NCI-H460 (cell line): ENCODE measurements at places on chromosomes 1 and 21. TPM values are rescaled to one million over a fixed set of nuclear protein-coding genes. Genes with fewer than 3 reads are reported as not detected.

OR2L8 gene
- total RNA-seq, result not detected in 2 replicates

SHE gene
- 0.02 TPM in 1 of 2 replicates, not detected in the other for total RNA-seq

SPATA46 gene
- not detected in 2 replicates for total RNA-seq

SPATA45 gene
- not detected in 2 replicates for total RNA-seq

S100A12 gene
- not detected in 2 replicates for total RNA-seq

PLD5 gene
- not detected in 2 replicates for total RNA-seq

DNA sequence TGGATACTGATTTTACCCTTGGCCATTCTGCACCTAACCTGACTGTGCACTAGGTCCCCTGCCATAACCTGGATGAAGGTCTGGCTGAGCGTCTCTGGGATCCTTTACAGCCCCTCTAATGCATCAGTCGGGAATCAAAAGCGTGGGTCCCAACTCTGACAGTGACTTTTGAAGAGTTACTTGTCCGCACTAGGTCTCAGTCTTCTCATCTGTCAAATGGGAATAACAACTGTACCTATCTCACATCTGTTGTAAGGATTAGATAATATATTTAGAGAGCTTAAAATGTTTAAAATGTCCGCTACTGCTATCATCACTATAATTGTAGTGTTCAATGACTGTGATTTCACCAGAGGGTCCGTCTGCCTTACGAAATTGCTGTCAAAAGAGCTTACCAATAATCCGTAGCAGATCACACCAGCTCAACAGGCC lies 746 bp downstream of the TADA1 start:
- DNase-seq, result no peak

DNA sequence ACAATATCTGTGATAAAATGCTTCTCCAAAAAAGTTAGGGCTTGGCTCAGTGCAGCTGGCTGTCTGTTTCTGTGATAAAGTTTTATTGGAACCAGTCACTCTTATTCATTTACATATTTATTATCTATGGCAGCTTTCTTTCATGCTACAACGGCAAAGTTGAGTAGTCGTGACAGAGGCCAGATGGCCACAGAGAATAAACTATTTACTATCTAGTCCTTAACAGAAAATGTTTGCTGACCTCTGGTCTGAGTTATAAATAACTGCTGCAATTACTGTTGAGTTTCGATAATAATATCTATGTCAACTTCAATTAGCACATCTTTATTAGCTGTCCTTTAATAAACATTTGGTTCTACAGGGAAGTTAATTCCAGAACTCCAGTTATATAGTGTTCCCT lies 180.2 kb upstream of the RUNX1 start:
- no peak for DNase-seq

DNA sequence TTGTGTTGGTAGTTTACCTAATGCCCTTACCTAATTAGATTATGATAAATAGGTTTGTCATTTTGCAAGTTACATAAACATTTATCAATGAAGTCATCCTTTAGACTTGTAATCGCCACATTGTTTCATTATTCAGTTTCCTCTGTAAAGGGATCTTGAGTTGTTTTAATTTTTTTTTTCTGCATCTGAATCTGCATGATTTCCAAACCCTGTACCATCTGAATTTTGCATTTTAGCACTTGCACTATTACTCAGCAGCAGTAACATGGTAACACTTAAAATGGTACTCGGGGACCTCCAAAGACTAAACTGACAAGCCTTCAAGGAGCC lies 12.4 kb downstream of the TARDBP start:
- no peak for DNase-seq

- no peak for DNase-seq
Measured at GRCh38 chr1:181324797-181325616, 158.3 kb upstream of the CACNA1E start.

DNA sequence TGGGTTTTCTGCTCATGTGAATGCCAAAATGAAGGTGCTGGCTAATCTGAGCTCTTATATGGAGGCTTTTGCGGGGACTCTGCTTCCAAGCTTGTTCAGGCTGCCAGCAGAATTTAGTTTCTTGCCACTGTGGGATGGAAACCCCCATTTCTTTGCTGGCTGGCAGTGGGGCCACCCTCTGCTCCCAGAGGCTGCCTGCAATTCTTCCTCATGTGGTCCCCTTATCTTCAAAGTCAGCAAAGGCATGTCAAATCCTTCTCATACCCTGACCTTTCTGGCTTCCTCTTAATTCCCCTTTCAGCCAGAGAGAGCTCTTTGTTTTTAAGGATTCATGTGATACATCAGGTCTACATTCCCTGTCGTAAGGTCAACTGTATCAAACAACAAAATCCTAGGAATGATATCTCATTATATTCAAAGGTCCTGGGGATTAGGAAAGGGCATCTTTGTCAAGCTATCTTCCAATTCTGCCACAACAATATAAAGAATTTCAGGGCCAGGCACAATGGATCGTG lies 5.2 kb upstream of the GPR161 start:
- DNase-seq, result no peak

DNA sequence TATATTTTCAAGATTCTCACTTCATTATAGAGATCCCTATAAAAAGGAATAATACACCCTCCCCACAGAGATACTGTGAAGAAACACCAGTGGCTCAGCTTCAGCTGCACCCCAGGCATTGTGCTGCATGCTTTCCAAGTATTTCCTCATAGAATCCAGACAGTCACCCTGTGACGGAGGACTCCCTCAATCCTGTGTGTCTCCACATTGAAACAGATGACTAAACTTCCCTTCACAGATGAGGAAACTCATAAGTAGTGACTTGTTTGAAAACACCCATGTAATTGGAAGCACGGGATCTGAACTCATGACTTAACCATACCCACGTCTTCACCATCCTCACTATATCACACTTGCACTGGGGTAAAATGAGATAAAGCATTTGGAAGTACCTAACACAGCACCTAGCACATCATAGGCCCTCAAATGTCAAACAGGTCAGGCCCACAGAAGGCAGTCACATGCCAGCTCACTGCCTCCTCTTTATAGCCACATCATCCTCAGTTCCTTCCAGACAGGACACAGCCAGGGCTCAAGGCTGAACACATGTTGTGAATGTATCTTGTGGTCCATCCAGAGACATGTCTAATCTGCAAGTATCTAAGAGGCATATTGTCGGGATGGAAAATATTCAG lies 55.2 kb downstream of the GPR161 start:
- no peak for DNase-seq

DNA sequence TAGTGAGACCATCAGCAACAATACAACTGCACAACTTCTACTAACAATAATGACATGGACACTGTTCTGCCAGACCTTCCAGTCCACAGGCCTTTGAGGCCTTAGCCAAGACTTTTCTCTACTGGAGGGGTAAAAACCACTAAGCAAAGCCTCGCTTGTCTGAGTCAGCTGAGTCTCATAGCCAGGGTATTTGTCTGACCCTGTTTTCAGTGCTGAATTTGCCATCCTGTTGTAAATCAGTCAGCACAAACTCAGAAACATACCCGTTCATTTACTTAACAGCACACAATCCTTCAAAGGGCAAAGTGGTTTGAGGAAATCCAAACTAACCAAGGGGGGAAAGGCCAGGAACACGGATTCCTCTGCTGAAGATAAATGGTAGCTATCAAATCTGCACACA lies 537.8 kb downstream of the SMYD3 start:
- DNase-seq, result no peak

GRCh38 chr21:30044447-30045064 lies 104.8 kb upstream of the GRIK1 start:
- DNase-seq, result peak; percentile 20

DNA sequence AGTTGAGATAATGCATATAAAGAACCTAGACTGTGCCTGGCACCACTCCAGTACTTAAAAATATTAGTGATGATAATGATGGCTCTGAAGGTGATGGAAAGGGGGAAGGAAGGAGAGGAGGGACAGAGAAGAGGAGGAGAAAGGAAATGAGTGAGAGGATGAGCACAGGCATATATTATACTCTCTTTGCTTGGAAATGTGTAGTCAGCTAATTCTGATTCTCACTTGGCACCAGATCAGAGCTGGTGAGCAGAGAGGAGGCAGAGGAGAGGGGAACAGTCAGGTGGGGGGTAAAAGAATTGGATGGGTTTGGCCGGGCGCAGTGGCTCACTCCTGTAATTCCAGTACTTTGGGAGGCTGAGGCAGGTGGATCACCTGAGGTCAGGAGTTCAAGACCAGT lies 24.3 kb upstream of the MYOC start:
- DNase-seq, result no peak

GRCh38 chr21:34235514-34235913 lies 128.3 kb upstream of the KCNE2 start:
- DNase-seq, result no peak

DNA sequence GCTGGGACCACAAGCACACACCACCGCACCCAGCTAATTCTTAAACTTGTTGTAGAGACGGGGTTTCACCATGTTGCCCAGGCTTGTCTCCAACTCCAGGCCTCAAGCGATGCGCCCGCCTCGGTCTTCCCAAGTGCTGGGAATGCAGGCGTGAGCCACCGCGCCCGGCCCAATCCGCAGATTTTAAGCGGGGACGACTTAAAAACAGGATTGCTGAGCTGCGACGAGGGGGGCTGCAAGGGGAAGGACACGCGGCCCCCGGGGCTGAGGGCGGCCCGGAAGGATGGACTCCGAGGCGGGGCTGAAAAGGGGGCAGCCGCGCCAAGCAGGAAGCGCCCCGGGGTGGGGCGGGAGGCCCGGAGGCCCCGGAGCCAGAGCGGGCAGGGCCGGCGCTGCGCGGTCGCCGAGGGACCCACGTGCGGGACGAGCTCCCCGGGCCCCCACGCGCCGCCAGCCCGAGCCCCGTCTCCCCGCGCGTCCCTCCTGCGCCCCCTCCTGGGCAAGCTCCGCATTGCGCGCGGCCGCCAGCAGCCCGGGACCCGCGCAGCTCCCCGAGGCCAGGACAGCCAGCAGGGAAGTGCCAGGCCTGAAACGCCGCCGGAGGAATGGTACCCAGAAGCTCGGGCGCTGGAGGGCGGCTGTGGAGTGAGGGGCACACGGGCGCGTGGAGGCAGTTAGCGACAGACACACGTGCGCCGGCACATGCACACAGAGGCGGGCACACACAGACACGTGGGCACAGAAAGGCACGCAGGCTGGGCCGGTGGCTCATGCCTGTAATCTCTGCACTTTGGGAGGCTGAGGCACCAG lies 5.5 kb upstream of the PRKCZ start:
- peak; percentile 44 for DNase-seq

- no peak for DNase-seq
Measured at GRCh38 chr1:117606649-117607430, 992 bp downstream of the TENT5C start.

DNA sequence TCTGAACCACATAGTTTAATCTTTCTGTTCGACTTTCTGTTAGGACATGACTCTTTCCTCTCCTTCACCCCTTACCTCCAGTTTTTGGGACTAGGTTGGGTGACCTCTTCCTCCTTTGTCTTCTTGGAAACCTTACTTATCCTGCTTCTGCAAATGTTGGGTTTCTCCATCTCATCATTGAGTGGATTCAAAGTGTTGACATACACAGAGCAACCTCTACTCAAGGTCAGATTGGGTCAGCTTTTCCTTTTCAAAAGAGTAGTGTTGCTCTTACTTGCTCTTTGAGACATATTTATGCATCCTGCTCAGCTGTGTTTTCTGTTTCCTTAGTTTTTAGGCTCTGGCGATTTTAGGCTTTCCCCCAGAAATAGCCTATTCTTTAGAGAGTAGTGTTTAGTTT lies 3.7 kb downstream of the CAMTA1 start:
- DNase-seq, result no peak

GRCh38 chr1:178502856-178503255 lies 6.1 kb upstream of the CLEC20A start:
- DNase-seq, result no peak

GRCh38 chr1:47783638-47784496 lies 213.3 kb downstream of the TRABD2B start:
- no peak for DNase-seq

DNA sequence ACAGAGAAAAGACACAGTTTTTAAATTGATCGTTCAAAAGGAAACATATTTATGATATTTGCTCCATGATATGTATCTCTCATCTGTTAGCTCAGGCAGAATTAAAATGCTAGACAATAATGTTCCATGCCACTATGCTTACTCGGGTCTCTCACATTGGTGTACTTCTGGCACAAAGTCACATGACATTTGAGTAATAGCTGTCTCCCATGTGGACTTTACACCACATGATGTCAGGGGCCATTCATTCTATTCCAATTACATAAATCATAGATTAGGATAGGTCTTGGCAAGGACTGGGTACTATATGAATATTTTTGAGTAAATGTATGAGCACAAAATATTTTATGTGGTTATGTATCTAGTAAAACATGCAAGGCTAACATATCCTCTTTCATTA lies 648.4 kb downstream of the PLA2G4A start:
- no peak for DNase-seq

DNA sequence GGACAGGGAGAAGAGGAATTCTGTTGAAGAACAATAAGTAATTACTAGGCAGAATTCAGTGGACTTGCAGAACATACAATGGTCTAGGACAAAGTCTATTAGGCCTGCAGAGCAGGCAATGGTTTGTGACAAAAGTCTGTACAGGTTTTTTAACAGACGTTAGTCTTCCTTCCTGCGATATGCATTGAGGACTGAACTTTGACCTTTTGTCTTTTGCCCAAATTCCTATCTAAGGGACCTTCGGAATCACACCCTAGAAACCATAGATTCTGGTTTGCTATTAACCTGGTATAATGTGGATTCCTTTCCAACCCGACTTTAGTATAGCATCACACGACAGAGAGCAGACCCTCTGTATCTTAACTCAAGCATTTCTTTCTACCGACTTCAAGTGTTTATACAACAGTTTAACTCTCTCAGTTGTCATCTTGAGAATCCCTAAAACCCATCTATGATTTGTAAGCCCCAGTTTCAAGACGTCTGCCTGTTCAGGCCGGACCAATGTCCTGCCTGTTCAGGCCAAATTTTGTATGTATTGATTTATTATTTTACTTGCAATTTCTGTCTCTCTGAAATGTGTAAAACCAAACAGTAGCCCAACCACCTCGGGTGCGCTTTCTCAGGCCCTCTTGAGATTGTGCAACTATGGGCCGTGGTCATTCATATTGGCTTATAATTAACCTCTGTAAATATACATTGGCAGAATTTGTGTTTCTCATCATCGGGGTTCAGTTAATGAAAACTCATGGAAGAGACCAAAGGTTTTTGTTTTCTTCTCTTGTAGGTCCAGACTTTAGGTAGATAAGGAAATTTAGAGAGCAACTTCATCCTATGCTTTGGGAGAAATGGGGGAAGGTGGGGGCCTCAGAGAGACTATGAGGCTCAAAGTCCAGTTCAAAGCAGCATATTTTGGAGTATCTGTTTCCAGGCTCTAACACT lies 76.9 kb upstream of the TNFSF18 start:
- DNase-seq, result no peak

- DNase-seq, result no peak
Measured at GRCh38 chr21:33817663-33818451, 97.7 kb downstream of the ATP5PO start.

GRCh38 chr1:211420845-211421454 lies 71.0 kb downstream of the RD3 start:
- DNase-seq, result peak; percentile 11

- DNase-seq, result peak; percentile 74
Measured at GRCh38 chr1:239951511-239952140, 140.1 kb upstream of the FMN2 start.

DNA sequence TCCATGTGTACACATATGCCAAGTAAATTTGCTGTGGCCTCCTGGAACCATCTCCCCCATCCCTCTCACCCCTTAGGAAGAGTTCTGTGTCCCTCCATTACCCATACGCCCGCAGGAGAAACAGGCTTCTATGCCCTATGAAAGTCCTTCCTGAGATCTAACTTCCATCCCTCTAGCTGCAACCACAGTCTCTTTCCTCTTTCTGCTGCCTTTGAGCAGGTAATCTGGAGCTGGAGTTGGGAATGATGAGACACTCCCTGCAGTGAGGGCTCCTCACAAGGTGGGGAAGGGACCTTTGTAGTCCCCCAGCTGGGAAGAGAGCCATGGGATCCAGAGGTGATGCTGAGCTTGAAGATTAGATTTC lies 2.0 kb upstream of the KCNQ4 start:
- no peak for DNase-seq

- DNase-seq, result peak; percentile 38
Measured at GRCh38 chr21:17270229-17270628, 242.6 kb upstream of the CXADR start.
